ENCODE measurements at places on chromosomes 6 and 20. TPM values are rescaled to one million over a fixed set of nuclear protein-coding genes. Genes with fewer than 3 reads are reported as not detected.

LGSN gene
- not detected for total RNA-seq

DEFB129 gene
- not detected for total RNA-seq

ALDH8A1 gene
- total RNA-seq = not detected

CAPN11 gene
- total RNA-seq = not detected

PRELID3B gene
- 27.1 TPM for total RNA-seq

SIRPB1 gene
- total RNA-seq = 6.2 TPM

DACT2 gene
- total RNA-seq = under 0.01 TPM

SLC16A10 gene
- total RNA-seq = 1.9 TPM

TAAR2 gene
- total RNA-seq = not detected

LY6G5C gene
- not detected for total RNA-seq

ACSS2 gene
- total RNA-seq = 71.7 TPM

TEAD3 gene
- total RNA-seq = 32.2 TPM

FAM217B gene
- total RNA-seq = 8.1 TPM

FOXS1 gene
- 15.2 TPM for total RNA-seq

BLTP3A gene
- 14.2 TPM for total RNA-seq

BPHL gene
- 14.3 TPM for total RNA-seq

BPIFB3 gene
- total RNA-seq = not detected

EYS gene
- not detected for total RNA-seq

CALHM6 gene
- total RNA-seq = 1.6 TPM

IL17F gene
- not detected for total RNA-seq

THEMIS gene
- total RNA-seq = not detected

MOCS1 gene
- 10.9 TPM for total RNA-seq

PSMB9 gene
- total RNA-seq = 16.7 TPM

PLA2G7 gene
- total RNA-seq = not detected

NR2E1 gene
- not detected for total RNA-seq

PGC gene
- total RNA-seq = not detected

MYLK4 gene
- total RNA-seq = 0.16 TPM
